ENCODE measurements at places on chromosomes 7 and 10. TPM values are rescaled to one million over a fixed set of nuclear protein-coding genes. Genes with fewer than 3 reads are reported as not detected.

DNA sequence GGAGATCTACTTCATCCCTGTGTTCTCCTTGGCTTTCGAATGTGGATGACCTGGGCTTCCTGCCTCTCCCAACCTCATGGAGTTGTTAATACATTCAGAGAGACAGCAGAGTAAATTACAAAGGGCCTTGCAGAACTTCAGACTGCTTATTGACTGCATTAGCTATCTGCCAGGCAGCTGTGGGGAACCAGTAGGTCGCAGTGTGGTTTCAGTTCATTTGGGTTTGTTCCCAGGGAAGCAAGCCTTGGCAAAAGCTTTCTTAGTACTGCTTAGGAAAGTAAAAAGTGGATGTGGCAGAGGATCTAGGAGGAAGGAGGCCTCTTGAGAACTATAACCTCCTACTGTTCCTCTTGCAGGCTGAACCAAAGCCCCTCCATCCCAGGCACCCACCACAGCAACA, 9.2 kb downstream of the NPFFR1 start:
- no peak overlapping the region for H3K4me3 ChIP-seq
- no peak overlapping the region for H3K27ac ChIP-seq
- DNase-seq: no peak
- H3K4me1 ChIP-seq: peaks cover 26% of the 10 kb centered on the region
- peaks cover 12% of the 10 kb centered on the region for H3K27me3 ChIP-seq
- H3K36me3 ChIP-seq: no peaks in the 10 kb centered on the region

- H3K36me3 ChIP-seq: peaks cover 4% of the 10 kb centered on the region
- no peaks in the 10 kb centered on the region for H3K27me3 ChIP-seq
- no peak for DNase-seq
These were observed 161.7 kb downstream of the FAM107B start for GRCh38 chr10:14612873-14613587.

DNA sequence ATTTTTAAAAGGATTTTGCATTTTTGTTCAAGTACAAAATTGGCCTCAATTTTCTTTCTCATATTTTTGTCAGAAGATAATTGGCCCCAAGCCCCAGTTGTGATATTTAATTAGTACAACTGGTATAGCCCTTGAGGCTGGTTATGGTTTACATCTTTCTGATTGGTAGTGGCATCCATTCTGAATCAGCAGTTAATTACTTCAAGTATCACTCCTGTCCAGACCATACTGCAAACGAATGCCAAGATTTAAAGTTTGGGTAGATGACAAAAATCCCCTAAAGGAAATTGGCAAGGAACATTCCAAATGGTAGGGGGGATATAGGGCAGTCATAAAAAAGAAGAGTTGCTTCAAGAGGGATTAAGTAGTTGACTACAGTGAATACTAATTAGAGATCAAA, 23.1 kb downstream of the MYPN start:
- H3K27me3 ChIP-seq: peaks cover 10% of the 10 kb centered on the region
- H3K4me3 ChIP-seq: no peak overlapping the region
- no peaks in the 10 kb centered on the region for H3K36me3 ChIP-seq
- no peak for DNase-seq
- H3K4me1 ChIP-seq: no peaks in the 10 kb centered on the region
- no peak overlapping the region for H3K27ac ChIP-seq

- H3K27ac ChIP-seq: no peak overlapping the region
- no peak for DNase-seq
- no peak overlapping the region for H3K4me3 ChIP-seq
- H3K27me3 ChIP-seq: peaks cover 2% of the 10 kb centered on the region
- no peaks in the 10 kb centered on the region for H3K36me3 ChIP-seq
These were observed 479.8 kb downstream of the ADRA2A start for GRCh38 chr10:111556666-111557065.

DNA sequence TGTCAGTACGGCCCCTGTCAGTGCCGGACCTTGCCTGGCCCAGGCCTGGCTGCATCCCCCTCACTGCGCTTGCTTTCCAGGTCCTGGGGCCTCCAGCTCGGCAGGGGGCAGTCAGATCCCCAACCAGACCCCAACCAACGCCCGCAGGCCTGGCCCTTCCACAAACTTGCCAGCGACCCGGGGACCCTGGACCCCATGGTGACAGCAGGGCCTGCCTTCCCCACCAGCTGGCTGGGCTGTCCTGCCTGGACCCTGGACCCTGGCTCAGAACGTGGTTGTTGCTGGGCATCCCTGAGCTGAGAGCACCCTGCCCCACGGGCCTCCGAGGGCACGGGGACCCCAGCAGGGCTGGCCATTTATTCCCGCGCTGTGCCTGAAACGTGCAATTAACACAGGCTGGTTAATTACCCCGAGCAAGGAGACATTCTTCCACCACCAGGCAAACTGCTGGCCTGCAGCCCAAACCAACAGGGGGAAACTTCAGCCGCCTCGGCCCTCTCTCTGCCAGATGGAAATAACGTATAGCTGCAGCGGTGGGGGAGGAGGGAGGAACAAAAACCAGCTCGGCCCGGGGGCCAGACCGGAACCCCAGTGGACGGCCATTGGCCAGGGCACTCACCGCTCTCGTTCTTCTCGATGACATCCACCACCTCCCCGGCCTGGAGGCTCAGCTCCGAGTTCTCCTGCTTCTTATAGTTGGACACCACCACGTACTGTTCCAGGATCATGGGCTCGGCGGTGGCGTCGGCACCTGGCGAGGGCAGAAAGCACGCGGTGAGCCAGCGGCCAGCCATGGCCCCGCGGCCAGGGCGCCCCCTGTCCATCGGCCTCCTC, 167.1 kb downstream of the NEURL1 start:
- peaks cover 17% of the 10 kb centered on the region for H3K36me3 ChIP-seq
- peaks cover 8% of the 10 kb centered on the region for H3K4me1 ChIP-seq
- DNase-seq: no peak
- no peaks in the 10 kb centered on the region for H3K27me3 ChIP-seq
- H3K4me3 ChIP-seq: peak overlapping the region; percentile 89

- H3K27me3 ChIP-seq: no peaks in the 10 kb centered on the region
- H3K4me3 ChIP-seq: no peak overlapping the region
- no peak overlapping the region for H3K27ac ChIP-seq
- H3K36me3 ChIP-seq: no peaks in the 10 kb centered on the region
These were observed 5.9 kb downstream of the MGMT start for GRCh38 chr10:129472696-129473555.

Gene ASNS
- 79.6 TPM for total RNA-seq

Gene PIK3CG
- total RNA-seq: 38.7 TPM

Gene TFPI2
- not detected for total RNA-seq

Gene DDC
- total RNA-seq: not detected

Gene CNNM1
- 0.20 TPM for total RNA-seq

Data from activated T-helper 1 cell treated with anti-CD3 and anti-CD28 coated beads, Interleukin-12 subunit alpha, Interleukin-12 subunit beta, Interleukin-2, Interleukin-4 antibody, amounts not matched to agents 30 ng/mL and 10 ng/mL and 1 ng/mL, durations not matched to agents 14 hours and 24 hours and 36 hours (primary cell).